ENCODE measurements at places on chromosomes 11 and 22.

- DNase-seq: no peak
These were observed 317.2 kb downstream of the SHANK2 start for GRCh38 chr11:70935006-70935768.

DNA sequence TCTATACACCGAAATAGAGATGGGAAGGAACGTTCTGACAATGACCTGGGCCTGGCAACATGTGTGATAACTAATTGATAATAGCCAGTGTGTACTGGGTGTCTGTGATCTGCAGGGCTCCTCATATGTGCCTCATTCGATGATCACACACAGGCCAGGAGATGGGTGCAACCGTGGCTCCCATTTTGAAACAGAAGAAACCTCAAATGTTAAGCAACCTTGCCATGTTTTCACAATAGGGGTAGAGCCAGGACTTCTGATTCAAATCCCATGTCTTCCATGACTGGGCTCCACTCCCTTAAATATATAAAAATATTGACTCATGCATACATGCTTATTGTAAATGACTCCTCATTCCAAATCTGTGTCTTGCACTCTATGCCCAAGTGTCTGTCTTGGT is 11.1 kb downstream of the APOL3 start:
- no peak for DNase-seq

GRCh38 chr11:116368784-116369183 is 404.0 kb downstream of the BUD13 start:
- no peak for DNase-seq

GRCh38 chr11:75471176-75471973 is 38.4 kb upstream of the KLHL35 start:
- DNase-seq: no peak

DNA sequence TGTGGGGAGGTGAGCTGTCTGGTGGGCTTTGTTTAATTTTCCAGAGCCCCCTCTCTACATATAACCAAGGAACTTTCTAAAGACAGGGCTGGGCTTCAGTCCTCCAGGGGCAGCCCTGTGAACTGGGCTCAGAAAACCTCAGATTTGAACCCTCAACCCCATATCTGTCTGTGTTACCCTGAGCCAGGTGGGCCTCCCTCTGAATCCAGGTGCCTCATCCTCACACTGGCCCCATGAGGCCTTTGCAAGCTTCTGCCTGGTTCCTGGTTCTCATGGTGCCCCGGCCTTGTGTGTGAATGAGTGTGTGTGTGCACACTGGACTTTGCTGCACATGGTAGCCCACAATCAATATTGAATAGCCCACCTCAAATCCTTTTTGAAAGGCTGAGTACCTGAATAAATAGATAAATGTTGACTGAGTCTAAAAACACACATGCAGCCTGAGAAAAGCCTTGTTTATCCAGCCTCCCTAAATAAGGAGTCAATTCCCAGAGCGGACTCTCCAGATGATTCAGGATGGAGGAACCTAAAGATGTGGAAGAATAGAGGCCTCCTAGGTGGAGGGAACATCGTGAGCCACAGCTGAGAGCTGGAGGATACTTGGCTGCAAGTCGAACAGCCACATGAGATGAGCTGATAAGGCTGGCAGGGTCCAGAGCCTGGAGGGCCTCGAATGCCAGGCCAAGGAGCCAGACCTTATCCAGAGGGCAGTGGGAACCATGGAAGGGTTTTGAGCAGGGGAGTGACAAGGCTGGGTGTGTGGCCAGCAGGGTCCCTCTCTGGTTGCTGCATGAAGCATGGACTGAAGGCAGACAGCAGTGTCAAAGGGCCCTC is 28.1 kb upstream of the P2RY2 start:
- DNase-seq: no peak

DNA sequence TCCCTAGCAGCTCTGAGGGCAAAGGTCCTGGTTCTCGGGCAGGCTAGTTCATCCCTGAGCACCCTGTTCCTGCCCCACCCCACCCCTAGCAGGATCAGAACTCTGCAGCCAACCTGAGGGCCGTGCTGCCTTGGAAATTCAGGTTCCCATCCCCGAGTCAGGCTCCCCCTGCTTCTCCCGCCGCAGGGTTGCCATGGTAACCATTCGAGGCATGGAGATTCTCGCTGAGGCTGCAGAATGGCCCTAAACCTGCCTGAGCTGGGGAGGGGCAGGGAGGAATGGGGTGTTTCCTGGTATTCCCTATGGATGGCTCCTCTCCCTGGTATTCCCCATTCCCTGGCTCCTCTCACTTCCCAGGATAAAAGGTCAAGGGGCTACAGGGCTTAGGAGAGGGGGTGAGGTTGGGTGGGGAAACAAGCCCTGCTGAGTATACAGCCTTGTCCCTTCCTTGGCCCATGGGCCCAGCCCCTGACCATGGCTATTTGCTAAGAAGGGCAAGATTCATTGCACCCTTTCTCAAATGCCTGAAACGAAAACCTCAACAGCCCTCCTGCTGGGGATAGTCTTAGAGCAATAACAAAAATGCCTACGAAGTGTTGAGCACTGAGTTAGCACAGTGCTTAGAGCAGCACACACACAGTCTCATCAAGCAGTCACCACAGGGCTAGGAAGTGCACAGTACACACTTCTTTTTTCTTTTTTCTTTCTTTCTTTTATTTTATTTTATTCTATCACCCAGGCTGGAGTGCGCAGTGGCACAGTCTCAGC is 58.7 kb downstream of the CHST1 start:
- DNase-seq: no peak

DNA sequence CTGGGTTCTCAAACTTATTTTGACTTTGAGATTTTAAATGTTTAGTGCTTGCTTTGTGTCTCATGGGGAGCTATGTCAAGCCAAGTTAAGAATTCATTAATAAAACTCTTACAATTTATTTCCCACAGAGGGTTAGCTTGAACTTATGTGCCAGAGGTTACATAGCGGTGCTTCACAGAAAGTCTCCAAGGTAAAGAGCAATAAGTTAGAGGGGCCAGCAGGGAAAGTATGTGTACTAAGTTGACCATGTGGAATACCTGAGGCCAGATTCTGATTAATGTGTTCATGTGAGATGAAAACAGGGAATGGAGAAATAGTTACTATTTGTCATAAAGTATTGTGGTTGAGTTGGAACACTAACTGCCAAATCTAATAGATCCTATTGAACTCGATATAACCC is 149.3 kb downstream of the TMEM135 start:
- no peak for DNase-seq

GRCh38 chr22:26182723-26183122 is 13.5 kb downstream of the SEZ6L start:
- no peak for DNase-seq

DNA sequence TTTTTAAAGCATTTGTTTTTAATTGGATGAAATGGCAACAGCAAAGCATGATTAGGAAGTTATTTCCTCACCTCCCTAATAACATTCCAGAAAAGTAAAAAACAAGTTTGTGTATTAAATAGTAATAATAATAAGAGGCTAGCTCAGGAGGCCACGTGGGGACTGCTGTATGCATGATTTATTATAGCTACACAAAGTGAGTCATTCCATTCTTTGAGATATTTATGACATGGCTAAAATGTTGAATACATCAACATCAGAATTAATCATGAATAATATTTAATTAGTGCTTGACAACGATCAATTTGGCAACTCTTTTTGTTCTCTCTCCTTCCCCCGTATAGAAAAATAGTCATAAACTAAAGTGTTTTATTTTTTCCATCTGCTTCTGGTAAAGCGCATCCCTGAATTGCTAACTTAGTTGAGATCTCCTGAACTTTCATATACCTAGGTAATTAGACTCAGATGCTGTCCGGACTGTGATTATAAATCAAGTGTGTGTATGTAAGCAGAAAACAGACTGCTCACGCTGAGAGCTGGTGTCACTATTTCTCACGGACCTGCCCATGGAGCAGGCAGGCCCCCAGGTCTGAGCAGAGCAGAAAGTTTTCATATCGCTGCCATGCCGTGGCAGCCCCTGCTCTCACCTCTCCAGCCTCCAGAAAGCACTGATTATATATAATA is 125.7 kb downstream of the WT1 start:
- no peak for DNase-seq

DNA sequence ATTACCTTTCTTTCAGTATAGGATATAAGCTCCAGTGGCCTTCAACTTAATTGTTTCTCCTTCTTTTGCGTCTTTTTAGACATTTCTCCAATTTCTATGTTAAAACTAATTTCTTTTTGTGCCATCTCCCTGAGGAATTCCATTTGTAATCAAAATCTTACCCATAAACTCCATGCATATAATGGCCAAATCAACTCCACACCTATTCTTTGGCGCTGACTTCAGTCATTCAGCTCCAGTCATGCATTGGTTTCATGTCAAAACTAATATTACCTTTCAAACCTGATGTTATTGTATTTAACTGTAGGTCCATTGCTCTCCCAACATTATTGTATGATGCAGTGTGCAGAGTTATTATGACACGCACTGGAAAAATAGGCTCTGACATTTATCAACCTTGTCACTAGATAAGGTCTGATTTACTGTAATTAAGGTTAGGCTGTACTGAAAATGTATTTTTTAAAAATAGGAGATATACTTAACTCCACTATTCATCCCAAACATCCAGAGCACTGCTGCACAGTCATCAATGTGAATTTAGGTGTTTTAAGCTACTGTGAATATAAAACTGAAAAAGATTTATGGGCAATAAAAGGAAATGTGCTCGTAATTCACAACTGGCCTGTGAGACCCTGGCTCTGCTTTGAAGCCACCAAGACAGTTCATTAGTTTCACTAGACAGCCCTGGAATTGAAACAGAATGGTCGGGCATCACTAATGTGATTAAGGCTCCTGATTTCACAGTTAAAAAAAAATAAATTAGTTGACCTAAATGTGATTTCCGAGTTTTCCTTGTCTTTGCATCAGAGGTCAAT is 180.6 kb upstream of the GRIA4 start:
- no peak for DNase-seq

DNA sequence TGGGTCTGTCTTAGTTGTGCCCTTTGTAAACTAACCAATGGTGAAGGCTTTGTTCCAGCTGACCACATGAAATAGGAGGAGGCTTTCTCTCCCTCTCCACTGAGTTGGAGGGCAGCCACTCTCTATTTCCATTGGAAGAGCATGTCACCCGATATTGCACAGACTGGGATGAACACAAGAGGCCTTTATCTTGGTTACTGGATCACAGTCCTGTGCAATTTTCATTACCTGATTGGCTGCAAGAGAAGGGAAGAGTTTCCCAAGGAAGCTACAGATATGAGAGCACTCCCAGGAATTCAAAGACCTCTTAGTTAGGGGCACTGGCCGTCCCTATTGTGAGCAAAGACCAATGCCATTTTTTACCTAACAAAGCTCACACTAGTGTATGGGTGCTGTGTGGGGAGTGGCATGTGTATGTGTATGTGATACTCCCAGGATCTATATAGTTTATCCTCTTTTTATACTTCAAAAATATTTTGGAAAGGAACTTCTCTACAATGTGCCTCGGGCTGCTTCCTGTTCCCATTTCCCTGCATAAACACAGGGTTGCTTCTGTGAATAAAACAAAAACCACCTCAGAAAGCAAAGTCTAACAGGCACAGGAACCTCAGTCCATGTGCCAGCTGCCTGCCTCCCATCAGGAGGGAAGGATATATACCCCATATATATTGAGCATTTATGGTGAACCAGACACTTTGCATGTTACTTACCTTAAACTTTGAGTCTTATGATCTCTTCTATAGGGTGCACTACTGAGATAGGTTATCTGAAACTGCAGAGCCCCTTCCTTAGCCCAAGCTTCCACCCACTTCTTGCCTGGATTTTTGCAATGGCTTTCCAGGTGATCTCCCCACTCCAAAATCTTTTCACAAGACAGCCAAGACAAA is 126.5 kb downstream of the RASSF10 start:
- DNase-seq: no peak

DNA sequence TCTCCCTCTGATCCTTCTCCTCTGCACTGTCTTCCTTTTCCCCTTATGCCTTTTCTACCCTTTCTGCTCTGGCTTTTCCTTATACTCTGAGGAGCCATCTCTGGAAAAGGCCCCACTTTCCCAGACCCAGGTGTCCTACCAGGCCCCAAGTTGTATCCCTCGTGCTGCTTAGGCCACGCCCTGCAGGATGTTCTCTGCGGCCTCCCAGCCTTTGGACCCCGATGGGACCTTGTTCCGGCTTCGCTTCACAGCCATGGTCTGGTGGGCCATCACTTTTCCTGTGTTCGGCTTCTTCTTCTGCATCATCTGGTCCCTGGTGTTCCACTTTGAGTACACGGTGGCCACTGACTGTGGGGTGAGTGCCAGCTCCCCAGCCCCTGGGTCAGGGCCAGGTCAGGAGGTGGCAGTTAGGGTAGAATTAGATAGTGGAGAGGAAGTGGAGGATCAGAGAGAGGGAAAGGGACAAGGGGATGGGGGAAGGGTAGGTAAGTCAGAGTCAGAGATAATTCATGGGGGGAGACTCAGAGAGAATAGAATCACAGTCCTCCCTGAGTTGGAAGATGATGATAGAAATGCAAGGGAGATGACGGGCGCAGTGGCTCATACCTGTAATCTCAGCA is 8.9 kb downstream of the PGAP2 start:
- DNase-seq: no peak
